ENCODE measurements at places on chromosomes 16 and 17.

DNA sequence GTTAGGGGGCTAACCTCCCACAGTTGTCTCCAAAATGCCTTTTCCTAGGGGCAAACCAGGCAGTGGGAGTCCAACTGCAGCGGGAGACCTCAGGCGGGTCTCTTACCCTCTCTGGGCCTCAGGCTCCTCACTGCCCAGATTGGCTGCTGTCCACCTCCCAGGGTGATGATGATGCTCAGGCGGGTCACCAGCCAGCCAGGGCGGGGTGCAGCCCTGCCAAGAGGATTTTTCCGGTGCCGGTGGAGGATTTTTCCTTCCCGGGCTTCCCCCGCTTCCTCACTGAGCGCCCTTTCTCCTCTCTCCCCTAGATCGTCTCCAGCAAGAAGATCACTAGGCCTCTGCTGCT is 22.8 kb downstream of the CPNE2 start:
- DNase-seq, result no peak

GRCh38 chr16:15925631-15926030 is 23.8 kb upstream of the ABCC1 start:
- no peak for DNase-seq

GRCh38 chr16:66270333-66270927 is 96.1 kb upstream of the CDH5 start:
- DNase-seq, result peak; percentile 72

- no peak for DNase-seq
These were observed 10.5 kb downstream of the NUFIP2 start for GRCh38 chr17:29283496-29283895.

DNA sequence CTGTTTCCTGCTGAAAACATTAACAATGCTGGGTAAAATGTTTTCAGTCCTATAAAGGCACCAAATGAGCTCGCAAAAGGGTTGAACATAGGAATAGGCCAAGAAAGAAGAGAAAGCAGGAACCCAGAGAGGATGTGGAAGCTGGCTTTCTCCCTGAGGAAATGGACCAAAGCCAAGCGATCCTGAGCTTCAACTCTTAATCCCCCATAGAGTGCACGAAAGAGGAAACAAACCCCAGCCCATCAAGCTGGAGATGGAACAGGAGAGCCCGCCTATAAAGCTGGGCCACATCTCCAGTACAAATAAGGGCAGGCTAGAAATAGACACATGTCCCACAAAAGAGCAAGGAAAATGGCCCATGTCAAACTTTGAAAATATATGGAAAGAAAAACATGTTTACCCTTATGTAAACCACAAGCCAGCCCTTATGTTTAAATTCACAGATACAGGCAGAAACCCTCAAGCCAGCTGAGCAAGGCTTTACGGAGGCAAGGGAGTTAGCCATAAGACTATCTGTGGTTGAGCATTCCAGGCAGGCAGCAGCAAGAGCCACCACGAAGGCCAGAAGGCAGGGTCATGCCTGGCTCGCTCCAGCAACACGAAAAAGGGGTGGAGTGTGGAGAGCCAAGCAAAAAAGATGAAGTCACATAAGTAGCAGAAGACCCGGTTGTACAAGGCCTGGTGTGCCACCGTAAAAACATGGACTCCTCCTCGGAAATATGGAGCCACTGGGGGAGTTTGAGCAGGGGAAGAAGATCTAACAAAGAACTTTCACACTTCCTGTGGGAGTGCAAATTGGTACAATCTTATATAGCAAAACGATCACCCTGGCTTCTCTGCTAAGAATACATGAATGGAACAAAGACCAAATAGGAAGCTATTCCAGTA is 27.8 kb downstream of the COPRS start:
- peak; percentile 54 for DNase-seq

DNA sequence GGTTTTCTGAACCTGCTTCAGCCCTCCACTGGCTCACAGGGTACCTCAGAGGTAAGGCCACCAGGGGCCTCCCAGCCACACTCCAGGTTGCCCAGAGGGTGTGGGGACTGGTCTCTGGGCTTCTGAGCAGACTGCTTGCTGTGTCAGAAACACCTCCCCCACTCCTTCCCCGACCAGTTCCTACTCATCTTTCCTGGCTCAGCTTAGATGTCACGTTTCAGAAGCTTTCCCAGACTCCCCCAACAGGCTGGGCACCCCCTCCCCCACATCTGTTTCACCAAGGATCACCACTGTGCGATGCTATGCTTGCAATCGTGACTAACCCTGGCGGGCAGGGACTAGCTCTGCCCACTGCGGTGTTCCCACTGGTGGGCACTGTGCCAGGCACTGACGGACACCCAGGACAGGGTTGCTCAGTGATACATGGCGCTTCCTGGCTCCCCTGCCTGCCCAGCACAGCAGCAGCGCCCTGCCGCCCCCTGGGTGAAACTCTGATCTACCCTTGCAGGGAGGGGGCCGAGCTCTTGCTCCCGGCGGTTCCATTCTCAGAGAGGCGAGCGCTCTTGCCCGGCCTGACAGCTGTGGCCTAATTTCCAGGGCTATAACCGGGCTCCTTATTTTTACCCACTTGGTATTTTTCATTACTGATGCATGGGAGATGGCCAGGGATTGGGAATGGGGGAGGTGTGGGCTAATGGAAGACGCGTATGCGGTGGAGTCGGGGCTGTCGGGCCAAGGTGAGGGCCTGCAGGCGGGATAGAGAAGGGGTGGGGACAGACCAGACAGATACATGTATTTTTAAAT is 29.4 kb upstream of the MTSS2 start:
- DNase-seq, result peak; percentile 88

DNA sequence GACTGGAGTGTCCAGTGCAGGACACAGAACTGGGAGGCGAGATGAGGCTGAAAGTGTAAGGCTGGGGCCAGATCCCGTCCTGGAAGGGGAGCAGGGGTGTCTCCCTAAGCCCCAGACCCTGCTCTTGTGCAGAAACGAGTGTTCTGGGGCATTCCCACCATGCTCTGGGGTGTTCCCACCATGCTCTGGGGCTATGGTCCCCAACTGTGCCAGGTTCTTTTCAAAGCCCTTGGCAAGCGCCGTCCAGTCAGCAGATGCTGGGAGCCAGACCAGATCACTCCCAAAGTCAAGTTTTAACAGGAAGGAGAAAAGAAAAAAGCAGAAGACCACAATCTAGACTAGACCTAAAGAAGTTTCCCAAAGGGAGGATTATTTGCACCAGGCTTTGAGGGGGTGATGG is 2.5 kb downstream of the TAX1BP3 start:
- DNase-seq, result no peak

DNA sequence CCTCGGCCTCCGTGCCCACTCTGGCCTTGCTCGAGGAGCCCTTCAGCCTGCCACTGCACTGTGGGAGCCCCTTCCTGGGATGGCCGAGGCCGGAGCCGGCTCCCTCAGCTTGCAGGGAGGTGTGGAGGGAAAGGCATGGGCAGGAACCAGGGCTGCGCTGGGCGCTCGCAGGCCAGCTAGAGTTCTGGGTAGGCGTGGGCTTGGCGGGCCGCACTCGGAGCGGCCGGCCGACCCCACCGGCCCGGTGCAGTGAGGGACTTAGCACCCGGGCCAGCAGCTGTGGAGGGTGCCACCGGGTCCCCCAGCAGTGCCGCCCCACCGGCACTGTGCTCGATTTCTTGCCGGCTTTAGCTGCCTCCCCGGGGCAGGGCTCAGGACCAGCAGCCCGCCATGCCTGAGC is 101.0 kb upstream of the IRX5 start:
- no peak for DNase-seq

GRCh38 chr16:63703612-63704011 is 1418.3 kb downstream of the CDH11 start:
- no peak for DNase-seq

DNA sequence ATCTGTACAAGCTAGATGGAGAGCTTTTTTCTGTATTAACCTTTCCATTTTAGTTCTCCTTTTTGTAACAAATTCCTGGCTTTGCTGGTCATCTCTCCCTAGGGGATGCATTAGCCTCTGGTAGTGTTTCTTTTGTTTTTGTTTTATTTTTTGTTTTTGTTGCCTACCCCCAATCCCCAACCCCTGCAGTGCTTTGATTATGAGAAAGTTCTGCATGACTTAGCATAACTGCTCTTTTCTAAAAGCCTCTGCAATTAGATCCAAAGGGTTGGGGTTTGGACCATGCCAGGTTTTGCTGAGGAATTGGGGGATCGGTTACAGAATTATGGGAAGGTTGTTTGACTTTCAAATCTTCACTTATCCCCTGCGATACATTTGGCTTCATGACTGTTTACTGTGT is 98.2 kb downstream of the ADAMTS18 start:
- peak; percentile 10 for DNase-seq
